ENCODE measurements at places on chromosomes 3 and 15.

DNA sequence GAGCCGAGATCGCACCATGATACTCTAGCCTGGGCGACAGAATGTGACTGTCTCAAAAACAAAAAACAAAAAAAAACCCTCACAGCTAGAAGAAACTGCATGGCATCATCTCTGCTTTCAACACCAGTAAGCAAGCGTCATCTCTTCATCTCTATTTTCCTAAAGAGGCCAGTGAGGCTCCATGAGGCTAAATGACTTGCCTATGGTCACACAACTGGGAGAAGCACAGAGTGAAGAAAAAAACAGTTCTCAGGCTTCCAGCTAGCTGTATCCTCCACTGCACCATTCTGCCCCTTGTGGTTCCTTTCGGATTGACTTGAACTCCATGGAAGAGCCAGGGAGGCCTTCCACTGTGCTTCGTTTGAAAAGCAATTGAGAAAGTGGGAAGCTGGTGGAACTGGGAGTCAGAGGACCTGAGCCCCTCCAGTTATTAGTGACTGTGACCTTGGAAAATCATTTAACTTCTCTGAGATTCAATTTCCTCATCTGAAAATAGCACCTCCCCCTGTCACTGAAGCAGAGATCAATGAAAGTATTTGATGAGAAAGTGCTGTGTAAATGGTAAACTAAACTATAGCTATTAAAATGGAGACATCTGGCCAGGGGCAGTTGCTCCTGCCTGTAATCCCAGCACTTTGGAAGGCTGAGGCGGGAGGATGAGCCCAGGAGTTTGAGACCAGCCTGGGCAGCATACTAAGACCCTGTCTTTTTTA lies 32.1 kb upstream of the DENND4A start:
- DNase-seq, result no peak

DNA sequence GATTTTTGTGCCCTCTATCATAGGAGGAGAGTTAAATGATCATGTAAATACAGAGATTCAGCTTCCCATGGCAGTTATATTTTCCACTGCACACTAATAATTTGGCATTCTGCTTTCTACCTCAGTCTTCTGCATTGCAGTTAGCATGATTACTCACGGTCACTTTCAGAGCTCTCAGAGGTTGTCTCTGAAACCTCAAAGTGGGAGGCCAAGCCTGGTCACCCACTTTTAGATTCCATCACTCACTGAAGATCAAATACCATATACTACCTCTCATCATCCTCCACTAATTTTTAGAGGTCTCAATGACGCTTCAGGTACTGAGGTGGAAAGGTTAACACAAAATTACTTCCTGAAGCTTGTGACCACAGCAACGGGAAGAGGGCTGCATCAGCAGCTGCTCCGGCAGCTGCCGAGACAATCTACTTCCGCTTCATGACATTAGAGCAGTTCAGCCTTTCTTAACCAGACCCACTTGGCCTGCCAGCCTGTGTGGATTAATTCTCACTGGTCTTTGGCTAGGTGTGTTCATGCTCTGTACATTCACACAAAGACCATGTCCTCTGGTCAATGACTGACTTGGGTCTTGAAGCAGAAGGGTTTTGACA lies 416.4 kb upstream of the PDZRN3 start:
- no peak for DNase-seq

DNA sequence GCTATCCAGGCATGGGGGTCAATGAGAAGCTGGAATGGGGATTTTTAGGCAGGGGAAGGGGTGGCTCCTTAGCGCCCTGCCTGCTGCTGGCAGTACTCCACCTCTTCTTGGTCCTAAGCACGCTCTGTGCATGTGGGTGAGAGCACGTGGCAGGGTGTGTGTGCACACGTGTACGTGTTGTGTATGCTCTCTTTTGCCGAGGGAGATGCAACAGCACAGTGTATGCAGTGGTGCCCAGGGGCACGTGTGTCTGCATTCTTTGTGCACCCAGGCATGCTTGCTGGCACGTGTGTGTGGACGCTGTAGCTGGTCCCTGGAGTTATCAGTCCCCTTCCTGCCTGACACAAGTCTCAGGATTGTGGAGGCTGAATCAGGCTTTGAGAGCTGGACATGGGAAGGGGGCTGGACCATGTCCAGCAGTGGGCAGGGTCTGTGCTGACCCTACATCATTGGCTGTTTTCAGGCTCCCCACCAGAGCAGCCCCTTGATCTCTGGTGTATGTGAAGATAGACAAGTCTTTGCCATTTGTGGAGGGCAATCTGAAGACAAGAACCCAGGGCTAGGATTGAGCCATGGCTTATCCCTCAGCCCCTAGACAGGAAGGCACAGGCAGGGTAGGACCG lies 1.9 kb upstream of the CAMKV start:
- no peak for DNase-seq

DNA sequence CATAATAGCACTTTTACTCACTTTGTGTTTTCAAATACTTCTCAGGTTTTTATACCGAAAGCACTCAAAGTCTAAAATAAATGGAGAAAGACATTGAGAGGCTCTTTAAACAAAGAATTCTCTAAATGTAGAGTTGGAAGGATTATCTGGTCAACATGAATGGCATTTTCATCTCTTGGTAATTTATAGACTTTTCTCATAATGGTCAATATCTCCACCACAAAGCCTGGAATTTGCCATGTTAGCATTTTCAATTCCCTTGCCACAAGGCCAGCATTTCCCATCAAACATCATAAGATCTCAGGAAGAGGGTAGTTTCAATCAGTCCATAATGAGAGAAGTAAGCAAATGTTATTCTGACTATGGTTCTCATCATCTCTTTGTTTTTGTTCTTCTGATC lies 293.0 kb downstream of the CADM2 start:
- no peak for DNase-seq

- DNase-seq, result no peak
Measured at GRCh38 chr3:17035966-17036365, 151.2 kb downstream of the PLCL2 start.

- DNase-seq, result no peak
Measured at GRCh38 chr15:72358650-72359171, 17.1 kb downstream of the HEXA start.

DNA sequence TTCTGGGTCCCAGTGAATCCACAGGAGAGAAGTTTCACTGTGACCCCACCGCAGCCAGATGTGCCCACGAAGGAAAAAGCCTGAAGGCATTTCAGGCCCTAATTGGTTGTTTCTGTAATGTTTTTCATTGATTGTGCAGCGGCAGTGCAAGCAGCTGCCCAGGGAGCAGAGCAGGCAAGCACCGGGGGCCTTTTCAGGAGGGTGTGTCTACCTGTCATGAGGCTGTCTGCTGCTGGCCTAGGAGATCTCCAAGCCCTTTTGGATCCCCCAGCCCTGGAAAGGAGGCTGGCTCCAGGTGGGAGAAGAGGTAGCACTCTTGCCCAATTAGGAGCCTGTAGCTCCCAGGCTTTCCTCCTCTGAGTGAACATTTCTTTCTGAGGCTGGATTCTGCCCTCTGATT lies 108.8 kb downstream of the EPHB1 start:
- no peak for DNase-seq
